ENCODE measurements at places on chromosomes 7 and 10.

DNA sequence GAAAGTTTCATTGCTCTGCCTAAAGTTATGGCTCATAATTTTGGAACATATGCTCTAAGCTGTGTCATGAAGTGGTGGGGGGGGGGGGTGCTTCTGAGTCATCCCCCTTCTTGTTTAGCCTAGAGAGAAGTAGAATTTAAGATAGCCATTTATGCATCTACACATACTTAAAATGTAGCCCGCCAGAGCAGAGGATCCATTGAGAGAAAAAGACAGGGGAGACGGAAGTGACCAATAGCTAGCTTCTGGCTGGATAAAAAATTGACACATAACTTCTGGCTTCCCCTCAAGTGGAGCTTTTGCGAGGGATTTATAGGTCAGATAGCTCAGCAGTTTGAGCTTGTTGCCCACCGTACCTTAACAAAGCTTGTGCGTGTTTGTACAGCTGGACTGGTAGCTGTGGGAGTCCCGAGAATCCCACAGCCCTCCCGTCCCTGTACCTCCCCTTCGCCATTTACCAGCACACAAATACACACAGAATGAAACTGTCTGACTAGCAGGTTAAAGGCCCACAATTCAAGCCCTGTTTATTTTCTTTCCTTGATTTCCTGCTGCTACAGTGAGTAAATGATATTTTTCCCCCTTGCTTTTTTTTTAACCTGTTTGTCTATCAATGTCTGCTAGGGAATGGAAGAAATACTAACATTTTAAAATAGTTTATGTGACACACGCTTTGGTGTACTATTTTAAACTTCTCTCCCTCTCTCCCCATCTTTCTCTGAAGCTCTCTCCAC lies 232.6 kb upstream of the FERD3L start:
- DNase-seq: no peak

GRCh38 chr7:93442478-93443224 lies 131.9 kb downstream of the CALCR start:
- peak; percentile 69 for DNase-seq

- no peak for DNase-seq
Observed at GRCh38 chr10:58174831-58175230, 92.9 kb downstream of the IPMK start.

DNA sequence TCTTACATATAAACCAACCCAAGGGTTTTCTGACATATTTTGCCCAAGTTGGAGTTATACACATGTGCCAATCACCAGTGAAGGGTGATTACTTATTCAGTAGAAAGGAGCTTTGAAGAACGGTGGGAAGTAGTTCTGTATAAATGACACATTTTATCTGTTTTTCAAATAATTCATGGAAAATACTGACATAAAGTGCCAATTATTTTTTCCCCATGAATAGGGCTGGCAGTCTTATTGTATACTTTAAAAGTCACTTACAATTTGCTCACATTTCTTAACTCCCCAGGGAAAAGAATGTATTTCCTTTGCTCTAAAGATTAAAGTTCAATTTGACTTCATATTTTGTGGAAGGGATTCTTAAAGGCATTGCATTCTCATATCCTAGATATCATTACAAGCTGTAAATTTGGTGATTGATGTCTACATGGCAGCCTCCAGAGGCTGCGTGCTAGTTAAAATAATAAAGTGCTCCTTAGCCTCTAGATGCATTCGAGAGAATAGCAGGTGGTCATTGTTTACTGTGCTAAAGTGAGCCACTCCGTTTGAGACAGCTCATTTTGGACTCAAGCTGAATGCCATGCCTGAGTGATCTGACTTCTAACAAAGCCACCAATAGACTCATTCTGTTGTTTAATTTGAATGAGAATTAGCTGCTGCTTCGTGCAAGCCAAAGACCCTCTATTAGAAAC lies 148.8 kb upstream of the NRP1 start:
- DNase-seq: no peak

DNA sequence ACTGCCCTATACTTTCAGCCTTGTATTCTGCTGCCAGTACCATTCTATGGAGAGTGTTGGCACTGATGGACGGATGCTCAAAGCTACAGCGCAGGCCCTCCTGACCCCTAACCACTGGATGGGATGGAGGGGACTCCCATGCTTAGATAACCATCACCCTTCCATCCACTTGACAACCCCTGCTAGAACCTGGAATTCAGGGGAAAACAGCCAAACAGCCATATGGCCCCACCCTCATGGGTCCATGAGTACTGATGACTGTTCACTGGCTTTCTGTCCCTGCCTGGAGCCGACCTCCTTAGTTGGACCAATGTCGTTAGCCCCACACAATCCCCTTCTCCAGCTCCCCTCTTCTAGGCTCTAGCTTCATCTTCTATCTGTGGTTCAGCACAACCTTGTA lies 16.2 kb downstream of the DUSP5 start:
- no peak for DNase-seq

- no peak for DNase-seq
Observed at GRCh38 chr10:127259347-127259746, 63.0 kb upstream of the INSYN2A start.

GRCh38 chr7:30760514-30761213 lies 8.7 kb downstream of the INMT start:
- DNase-seq: no peak

- DNase-seq: no peak
Observed at GRCh38 chr10:88070080-88070880, 206.9 kb downstream of the PTEN start.

- DNase-seq: peak; percentile 53
Observed at GRCh38 chr7:28296571-28297483, 115.5 kb upstream of the CREB5 start.

- DNase-seq: no peak
Observed at GRCh38 chr10:114412907-114413797, 8.8 kb upstream of the AFAP1L2 start.

DNA sequence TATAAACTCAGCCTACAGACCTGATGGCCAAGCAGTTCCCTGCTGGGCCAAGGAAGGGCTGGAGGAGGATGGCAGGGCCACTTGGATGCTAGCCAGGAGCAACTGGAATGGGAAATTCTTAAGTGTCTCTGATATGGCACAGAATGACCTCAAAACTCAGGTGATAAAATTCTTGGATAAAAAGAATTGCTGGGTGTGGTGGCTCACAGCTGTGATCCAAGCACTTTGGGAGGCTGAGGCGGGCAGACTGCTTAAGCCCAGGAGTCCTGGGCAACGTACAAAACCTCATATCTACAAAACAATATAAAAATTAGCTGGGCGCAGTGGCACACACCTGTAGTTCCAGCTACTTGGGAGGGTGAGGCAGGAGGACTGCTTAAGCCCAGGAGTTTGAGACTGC lies 14.0 kb upstream of the PKD1L1 start:
- DNase-seq: no peak

DNA sequence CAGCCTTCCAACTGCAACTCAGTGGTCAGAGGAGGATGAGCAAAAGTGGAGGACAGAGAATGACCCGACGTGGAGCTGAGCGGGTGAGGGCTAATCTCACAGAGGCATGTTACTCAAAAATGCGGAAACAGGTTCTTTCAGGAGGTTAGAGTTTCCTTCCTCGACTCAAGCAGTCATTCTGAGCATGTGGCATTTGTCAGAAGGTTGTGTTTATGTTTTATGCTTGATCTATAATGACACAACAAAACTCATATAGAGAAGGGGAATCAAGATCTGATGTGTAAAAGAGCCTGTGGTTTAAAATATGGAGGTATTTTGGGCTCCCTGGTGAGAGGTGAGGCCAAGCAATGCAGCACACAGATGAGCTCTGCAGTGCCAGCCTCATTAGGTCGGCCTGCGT lies 311.4 kb downstream of the ADARB2 start:
- DNase-seq: no peak

GRCh38 chr10:26733750-26734568 lies 36.5 kb downstream of the PDSS1 start:
- DNase-seq: no peak

DNA sequence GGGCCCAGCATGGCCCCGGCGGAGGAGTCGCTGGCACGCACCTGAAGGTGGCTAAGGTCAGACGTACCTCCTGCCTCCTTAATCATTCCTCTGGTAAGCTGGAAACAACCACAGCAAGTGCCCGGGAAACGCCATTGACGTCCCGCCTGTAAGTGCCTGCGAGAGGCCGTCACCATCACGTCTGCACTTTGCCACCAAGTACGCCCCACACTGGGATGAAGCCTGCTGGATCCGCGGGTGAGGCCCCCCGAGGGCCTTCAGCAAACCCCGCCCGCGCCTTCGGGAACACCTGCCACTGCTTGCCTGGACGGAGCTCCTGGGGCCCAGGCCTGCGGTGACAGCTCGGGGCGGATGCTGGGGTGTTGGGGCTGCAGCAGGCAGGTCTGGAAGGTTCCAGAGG lies 12.5 kb downstream of the ADGRA1 start:
- no peak for DNase-seq

DNA sequence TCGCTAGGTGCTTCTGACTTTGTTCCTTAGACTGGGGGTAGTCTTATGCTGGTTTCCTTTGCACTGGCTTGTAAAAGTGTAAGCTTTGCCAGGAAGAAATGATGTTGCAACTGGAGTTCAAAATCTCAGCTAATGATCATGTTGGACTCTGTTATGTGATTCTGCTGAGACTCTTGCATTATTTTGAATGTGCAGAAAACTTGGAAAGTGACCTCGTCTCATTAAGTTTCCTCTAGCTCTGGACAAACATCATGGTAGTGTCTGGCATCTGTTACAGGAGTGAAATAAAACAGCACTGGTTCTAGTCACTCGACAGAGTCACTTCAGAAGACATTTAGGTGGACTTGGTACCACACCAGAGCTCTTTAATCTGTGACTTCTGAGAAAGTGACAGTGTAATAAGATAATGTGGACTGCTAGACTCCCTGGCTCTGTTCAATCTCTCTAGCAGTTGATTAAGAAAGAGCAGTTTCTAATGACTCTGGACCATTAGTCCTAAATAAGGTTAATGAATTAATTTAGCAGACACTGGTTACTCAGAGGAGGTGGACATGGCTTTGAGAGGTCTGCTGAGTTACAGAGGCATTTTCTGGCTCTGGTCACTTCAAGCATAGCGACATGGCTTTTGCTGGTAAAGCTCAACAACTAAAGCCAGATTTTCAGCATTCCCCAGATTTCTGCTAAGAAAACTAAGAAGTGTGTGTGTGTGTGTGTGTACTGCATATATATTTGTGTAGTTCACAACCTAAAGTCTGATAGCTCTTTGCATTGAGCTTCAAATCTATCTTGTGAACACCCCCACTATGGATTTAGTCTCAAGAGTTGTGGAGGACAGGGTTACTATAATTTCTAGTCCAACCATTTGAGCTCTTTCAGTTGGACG lies 2.0 kb downstream of the NRP1 start:
- DNase-seq: no peak

Data from K562 (cell line).